ENCODE measurements at places on chromosomes 16 and 17.

- no peak overlapping the region for H3K27ac ChIP-seq
- peaks cover 13% of the 10 kb centered on the region for H3K4me1 ChIP-seq
- no peaks in the 10 kb centered on the region for H3K36me3 ChIP-seq
- H3K4me3 ChIP-seq = no peak overlapping the region
Measured at GRCh38 chr16:53715023-53715384, 11.0 kb downstream of the FTO start.

DNA sequence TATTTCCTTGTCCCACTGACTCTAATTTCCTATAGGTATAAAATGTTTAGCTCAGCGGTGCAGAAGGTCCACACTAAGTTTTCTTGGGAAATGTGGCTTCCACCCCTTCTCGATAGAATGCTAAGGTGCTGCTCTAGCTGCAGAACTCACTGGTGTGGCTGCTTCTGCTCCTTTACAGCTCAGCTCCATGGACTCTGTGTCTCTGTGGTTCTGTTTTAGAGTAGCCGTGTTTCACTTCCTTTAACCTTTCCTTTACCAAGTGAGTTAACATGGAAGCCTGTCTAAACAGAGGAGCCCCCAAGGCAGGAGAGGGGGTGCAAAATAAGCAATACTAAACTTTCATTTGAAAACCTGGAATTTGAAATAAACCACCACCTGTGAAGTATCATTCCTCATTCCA, 65.3 kb downstream of the SPECC1 start:
- H3K4me3 ChIP-seq = no peak overlapping the region
- DNase-seq = no peak
- peaks cover 4% of the 10 kb centered on the region for H3K27me3 ChIP-seq
- no peak overlapping the region for H3K27ac ChIP-seq

DNA sequence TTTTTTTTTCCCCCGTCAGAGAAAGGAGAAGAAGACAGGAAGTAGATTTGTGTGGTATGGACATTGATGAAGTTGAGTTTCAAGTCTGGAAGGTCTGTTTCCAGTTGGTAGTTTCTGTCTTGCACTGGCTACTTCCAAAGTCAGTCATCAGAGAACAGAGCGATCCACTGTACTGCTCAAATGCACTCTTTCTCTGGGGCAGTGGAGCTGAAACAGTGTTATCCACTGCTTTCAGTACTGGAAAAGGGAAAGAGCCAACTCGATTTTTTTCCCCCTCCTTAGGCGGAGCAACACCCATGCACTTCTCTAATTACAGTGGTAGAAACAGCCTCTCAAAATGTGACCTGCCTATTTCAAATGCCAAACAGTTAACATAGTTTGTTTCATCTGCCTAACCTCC, 7.4 kb downstream of the PRKCA start:
- DNase-seq = no peak
- H3K27me3 ChIP-seq = no peaks in the 10 kb centered on the region
- H3K36me3 ChIP-seq = peaks cover 14% of the 10 kb centered on the region
- no peak overlapping the region for H3K4me3 ChIP-seq

DNA sequence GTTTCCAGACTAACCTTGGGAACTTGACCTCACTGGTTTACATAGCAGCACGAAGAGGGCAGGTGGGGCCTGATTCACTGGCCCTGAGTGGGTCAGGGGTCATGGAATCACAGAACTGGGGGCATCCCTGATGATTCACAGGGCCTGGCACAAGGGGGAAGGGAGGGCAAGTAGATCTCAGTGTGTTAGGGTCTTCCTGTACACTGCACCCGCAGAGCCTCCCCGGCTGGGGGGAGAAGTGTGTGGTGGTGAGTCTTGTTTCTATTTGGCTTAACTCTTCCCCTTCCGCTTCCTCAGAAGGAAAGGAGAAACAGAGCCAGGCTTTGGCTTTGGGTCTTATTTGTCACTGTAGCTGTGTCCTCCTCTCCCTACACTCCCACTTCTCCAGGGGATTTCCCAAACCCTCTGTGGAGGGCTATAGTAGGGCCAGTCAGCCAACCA, 3.7 kb downstream of the STARD3 start:
- no peaks in the 10 kb centered on the region for H3K36me3 ChIP-seq
- peaks cover 92% of the 10 kb centered on the region for H3K4me1 ChIP-seq
- no peak for DNase-seq
- peaks cover 4% of the 10 kb centered on the region for H3K27me3 ChIP-seq
- no peak overlapping the region for H3K4me3 ChIP-seq

DNA sequence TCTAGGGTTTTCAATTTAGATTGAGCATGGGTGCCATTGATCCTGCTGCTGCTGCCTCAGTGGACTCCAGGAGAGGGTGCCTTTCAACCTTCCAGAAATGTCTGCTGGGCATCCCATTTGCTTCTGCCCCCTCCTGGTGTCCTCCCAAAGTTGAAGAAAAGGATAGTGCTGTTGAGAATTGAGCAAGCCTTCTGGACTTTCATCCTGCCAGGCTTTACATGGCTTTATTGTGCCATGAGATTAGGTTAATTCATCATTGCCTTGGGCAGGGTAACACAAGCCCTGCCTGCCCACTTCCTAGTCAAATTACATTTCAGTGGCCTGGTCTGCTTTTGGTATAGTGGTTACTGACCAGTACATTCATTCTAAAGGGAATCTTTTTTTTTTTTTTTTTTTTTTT, 17.9 kb upstream of the TANGO6 start:
- H3K36me3 ChIP-seq = no peaks in the 10 kb centered on the region
- no peak overlapping the region for H3K4me3 ChIP-seq
- peaks cover 6% of the 10 kb centered on the region for H3K27me3 ChIP-seq

All from nephron progenitor cell (in vitro differentiated cells).